ENCODE measurements at places on chromosomes 1 and 21.

DNA sequence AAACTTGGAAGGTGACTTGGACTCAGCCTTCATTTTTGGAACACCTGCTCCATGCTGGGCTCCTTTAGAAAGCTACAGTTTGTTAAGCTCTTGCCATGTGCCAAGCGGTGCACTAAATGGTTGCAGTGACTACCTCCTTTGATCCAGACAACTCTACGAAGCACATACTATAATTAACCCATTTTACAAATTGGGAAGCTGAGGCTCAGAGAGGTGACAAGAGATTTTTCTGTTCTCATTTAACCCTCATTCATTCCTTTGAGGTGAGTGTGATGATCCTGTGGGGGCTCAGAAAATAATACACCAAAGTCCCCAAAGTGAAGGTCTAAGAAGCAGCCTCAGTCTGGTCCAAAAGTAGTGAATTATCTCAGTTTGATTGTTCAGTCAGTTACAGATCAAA lies 1.6 kb upstream of the PAQR7 start:
- DNase-seq: no peak

DNA sequence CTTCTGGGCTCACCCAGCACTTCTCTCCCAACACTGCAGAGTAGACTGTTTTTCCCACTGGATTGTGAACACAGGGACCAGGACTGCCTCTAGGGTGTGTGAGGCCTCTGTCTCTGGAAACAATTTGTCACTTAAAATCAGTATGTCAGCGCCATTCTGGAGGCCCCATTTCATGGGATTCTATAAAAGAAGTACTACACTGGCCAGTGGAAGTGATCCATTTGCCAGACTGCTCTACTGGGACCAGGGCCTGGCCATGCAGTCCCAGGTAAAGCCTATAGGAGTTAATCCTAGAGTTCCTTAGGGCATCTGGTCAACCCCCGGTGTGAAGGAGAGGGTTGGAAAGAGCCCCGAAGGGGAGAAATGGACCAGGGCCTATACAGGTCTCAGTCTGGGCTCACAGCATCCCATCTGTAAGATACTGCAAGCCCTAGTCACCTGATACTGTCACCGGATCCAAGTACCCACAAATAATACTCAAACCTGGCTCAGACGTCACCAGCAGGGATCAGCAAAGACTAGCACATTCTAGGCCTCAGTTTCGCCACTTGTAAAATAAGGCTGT lies 245.0 kb downstream of the FOXD2 start:
- no peak for DNase-seq

- no peak for DNase-seq
Observed at GRCh38 chr1:84732520-84732919, 42.3 kb upstream of the SSX2IP start.

DNA sequence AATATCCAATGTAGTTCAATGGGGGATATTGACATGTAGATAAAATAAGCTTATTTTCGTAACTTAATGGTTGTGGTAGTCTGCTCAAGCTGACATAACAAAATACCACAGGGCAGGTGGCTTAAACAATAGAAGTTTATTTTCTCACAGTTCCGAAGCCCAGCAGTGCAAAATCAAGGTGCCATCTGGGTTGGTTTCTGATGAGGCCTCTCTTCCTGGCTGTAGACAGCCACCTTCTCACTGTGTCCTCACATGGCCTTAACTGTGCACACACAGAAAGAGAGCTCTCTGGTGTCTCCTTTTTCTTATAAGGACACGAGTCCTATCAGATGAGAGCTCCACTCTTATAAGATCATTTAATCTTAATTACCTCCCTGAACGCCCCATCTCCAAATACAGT lies 64.8 kb upstream of the IPO9 start:
- no peak for DNase-seq

GRCh38 chr1:62796221-62796620 lies 12.3 kb downstream of the ATG4C start:
- DNase-seq: no peak

- DNase-seq: no peak
Observed at GRCh38 chr21:37695111-37695510, 221.1 kb downstream of the KCNJ6 start.

DNA sequence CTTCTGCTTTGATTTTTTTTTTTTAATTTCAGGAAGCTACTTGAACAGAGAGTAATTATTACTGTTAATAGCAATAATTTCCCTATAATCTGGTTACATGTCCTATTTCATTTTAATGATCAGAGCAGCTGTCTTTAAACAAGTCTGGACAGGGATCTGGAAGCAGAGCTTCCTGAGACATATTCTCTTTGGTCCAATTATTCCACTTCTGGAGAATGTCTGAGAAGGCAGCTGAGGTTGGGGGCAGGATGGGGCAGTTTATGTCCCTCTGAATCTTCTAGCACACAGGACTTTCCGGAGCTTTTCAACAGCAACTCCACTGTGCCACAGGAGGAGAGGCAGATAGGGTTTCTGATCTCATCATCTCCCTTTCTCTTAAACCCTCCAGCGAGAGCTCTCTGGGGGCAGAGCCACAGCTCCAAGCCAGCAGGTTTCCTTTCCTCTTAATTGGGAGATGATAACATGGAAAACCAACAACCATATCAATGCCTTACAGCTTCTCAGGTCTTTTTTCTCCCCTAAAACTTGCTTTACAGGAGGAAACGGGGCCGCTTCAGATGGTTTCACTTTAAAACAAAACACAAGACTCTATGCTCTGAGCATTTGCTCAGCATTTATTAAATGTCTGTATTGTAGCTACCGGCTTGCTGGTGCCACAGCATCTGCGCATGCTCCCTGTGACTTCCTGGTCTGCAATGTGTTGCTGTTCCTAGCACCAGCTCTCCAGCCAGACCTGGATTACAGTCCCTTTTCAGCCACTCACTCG lies 425.7 kb upstream of the USP24 start:
- no peak for DNase-seq
